RWPE2 (cell line): ENCODE measurements at places on chromosomes 1 and 21.

DNA sequence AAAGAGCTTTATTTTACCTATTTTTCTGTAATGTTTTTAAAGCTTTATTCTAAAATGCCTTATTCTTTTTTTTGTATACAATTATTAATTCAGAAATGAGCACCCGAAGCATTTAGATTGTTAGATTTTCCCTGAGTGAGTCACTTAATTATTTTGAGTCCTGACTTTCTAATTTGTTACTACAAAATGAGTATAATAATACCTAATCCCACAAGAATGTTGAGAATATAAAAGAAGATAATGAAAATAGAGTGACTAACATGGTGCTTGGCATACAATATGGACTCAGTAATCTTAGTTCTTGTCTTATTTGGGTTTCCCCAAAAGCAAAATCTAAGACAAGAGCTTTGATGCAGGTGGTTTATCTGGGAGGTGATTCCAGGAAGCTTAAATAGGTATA, 142.2 kb downstream of the LHX8 start:
- DNase-seq: no peak

- no peak for DNase-seq
Observed at GRCh38 chr1:53608676-53609075, 130.3 kb downstream of the GLIS1 start.

DNA sequence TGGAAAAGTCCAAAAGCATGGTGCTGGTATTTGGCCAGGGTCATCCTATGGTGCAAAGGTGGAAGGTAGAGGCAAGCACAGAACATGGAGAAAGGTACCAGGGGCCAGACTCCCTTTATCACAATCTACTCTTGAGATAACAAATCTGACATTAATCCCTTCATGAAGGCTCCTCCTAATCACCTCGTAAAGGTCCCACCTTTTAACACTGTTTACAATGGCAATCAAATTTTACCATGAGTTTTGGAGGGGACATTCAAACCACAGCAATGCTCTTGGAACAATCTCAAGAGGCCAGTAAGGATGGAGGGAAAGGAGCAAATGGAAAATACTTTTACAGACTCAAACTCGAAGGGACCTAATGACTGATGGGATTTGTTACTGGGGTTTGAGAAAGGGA, 6.1 kb downstream of the PTPN14 start:
- DNase-seq: no peak

- no peak for DNase-seq
Observed at GRCh38 chr1:211531194-211532087, 39.5 kb upstream of the RD3 start.

- no peak for DNase-seq
Observed at GRCh38 chr21:17780539-17780938, 38.6 kb downstream of the C21orf91 start.

DNA sequence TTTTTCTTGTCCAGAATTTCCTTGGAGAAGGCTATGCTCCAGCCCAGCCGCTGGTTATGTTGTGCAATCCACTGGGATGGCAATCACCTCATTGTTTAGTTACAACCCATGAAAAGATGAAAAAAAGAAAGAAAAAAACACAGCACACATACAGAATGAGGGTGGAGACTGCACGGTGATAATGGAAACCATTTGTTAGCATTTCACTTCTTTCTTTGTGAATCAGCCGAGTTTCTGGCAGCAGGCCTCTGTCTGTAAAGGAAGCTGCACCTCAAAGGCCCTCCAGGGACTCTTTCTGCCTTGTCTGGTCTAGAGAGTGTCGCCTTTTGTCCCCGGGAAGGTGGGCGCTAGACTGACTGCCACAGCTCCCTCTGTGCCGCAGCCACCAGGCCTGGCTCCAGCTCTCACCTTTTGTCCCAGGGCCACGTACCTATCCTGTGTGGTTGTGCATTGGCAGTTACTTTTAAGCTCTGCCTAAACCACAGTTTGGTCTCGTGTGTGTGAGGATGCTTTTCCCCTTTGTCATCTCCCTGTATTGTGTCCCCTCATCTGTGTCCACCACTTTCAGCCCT, 35.6 kb downstream of the NGF start:
- DNase-seq: no peak

GRCh38 chr1:192445839-192446489, 129.2 kb downstream of the RGS21 start:
- DNase-seq: no peak

DNA sequence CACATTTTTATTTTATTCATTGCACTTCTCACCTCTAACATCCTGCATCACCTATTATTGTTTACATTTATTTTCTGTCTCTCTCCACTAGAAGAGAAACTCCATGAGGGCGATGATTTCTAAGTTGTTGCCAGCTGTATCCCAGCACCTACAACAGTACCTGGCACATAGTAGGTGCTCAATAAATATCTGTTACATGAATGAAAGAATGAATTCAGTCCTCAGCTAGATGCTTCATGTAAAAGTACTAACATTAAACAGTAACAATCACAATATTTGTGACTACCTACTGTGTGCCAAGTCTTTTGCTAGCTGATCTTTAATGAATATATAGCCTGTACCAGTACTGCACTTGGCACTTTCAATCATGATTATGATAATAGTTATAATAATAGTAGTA, 3.0 kb downstream of the TAS1R2 start:
- no peak for DNase-seq

DNA sequence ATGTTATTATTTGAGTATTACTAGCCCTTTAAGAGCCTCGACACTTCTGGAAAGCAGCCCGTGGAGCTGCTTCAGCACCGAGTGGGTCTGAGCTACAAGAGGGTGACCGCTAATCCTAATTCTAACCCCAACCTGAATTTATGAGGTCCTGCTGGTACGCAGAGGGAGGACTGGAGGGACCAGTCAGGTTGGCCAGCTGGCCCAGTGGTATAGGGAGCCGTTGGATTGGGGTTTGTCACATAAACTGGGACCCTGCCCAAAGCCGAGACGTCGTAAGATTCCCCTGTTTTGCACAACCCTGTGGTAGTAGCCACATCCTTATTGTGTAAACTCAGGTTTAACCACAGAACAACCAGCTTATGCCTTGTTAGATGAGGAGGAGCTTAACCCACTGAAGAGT, 60.8 kb upstream of the F3 start:
- DNase-seq: no peak

- DNase-seq: no peak
Observed at GRCh38 chr1:244181867-244182266, 130.8 kb downstream of the ZBTB18 start.

GRCh38 chr1:7234471-7234755, 449.2 kb downstream of the CAMTA1 start:
- DNase-seq: no peak

- DNase-seq: no peak
Observed at GRCh38 chr21:43373362-43374227, 53.3 kb downstream of the SIK1 start.

DNA sequence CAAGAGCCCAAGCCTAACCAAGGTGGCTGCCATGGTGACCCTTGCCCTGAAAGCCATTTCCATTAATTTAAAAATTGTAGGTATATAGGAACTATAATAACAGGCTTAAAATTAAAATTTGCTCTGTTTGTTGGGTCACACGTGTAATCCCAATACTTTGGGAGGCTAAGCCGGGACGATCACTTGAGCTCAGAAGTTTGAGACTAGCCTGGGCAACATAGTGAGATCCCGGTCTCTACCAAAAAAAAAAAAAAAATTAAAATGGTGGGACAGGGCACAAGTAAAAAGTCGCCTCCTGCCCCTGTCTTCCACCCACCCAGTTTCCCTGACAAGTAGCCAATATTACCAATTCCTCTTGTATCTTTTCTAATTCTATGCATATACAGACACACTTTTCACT, 6.6 kb downstream of the CAPZA1 start:
- DNase-seq: no peak

GRCh38 chr1:204971517-204972336, 71.3 kb upstream of the CNTN2 start:
- DNase-seq: no peak

GRCh38 chr1:64337475-64337874, 132.5 kb upstream of the CACHD1 start:
- no peak for DNase-seq

DNA sequence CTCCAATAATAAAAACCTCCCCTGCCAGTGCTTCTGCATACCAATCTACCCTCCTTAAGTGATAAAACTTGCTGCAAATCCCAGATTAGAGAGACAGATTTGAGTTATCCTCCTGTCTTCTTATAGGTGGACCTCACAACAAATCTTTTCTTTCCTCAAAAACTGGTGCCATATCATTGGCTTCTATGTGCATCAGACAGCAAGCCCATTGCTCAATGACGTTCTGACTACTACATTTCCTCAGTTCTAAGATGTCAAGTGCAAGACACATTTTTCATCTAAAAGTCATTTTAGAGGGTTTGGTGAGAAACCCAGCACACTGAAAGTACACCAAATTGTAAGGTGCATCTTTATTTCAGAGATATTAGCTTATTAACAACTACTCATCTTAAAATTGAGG, 107.8 kb upstream of the VAV3 start:
- DNase-seq: no peak

DNA sequence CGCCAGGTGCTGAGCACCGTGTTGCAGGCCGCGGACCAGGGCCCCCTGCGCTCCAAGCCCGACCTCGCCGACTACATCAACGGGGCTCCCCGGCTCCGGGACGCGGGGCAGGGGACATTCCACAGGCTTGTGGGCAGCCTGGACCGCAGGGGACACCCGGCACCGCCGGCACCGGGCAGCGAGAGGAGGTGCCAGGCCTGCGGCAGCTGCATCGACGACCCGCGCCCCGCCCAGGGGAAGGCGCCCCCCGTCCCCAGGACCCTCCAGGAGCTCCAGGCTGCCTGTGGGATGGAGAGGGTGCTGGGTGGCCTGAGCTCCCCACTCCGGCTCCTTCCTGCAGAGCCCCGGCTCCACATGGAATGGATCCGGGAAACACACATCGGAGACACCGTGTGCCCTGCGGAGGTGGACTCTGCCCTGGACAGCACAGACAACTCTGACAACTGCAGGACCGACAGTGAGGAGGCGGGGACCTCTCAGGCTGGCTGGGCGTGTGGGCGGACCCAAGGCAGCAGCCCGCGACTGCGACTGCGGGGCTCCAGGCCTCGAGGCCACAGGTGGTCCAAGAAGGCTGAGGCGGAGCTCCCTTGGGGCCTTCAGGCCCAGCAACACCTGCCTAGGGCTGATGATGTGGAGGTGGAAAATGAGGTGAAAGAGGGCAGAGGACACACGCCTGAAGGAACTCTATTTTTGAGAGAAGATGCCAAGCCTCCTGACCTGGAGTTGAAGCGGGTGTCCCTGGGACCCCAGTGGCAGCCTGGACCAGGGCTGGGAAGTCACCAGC, 22.8 kb downstream of the KIAA1614 start:
- DNase-seq: no peak

- DNase-seq: no peak
Observed at GRCh38 chr1:90155721-90156487, 161.0 kb downstream of the ZNF326 start.

DNA sequence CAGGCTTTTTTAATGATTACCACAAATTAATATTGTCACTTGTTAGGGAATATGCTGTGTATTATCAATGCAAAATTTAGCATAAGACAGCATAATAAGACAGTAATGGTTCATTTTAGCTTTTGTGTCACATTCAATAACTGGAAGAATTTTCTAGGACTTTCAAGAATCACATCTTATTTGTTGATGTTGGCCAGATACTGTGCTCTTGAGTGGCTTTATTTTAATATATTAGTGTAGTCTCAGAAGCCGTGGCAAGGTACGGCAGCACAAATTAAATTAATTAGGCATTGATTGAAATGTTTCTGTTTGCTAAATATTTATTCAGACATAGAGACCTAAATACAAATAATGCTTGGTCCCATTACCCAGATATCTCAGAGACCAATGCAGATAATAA, 10.4 kb downstream of the IFI44L start:
- DNase-seq: no peak

- DNase-seq: no peak
Observed at GRCh38 chr21:15367061-15367626, 302.3 kb upstream of the NRIP1 start.

DNA sequence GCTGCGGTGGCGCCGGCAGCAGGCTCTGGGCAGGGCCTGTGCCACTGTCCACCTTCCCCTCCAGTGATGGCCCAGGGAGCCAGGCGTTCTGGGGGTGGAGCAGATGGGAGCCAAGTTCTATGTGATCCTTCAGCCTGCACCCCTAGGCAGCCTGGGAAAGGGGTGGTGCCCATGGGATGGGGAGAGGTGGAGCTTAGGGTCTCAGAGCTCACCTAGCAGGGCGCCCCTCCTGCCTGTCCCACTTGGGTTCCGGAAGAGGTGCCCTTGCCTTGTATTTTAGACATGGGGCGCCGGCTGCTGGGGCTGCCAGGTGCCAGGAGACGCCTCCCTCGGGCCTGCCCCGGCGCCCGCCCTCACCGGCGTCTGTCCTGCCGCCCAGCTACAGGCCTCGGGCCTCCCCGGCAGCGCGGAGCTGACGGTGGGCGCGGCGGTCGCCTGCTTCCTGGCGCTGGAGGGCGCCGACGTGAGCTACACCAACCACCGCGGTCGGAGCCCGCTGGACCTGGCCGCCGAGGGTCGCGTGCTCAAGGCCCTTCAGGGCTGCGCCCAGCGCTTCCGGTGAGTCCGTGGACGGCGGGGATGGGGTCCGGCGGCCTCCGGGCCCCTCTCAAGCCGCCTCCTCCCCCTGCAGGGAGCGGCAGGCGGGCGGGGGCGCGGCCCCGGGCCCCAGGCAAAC, 3.1 kb upstream of the MMP23B start:
- peak; percentile 61 for DNase-seq

DNA sequence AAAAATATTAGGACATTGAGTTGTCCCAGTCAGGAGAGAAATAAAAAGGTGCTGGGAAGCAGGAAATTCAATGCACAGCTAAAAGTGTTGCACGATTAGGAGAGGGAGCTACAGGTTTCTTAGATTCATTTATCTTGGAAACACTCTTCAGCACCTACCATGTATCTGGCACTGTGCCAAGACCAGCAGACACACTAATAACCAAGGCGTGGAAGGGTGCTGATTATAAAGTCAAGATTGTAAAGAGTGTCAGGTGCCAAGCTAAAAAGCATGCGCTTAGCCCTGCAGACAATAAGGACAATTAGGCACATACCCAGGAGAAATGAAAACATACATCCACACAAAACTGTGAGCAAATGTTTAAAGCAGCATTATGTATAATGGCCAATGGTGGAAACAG, 129.9 kb downstream of the DSCAM start:
- DNase-seq: no peak

DNA sequence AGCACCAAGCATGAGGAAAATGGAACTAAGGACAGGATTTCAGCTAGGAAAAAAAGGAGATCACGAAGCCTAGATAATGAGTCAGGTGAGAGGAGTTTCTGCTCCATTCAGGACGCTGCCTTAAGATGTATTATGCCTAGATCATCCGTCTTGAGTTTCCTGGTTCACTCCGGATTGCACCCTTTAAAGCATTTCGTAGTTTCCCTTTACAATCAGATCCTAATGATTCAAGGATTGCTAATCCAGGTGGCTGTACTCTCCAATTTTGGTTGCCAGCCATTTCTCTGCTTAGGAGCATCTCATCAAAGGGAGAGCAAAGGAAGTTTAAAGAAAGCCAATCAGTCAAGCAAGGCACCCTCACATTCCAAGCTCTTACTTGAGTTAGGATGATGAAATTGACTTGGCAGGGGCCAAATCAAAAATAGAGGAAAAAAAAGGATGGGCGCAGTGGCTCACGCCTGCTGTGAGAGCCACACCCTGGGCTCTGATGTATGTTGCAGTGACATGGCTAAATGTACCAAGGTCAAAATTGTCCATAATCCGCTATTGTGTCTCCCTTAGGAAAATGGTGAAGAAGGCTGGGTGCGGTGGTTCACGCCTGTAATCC, 156.9 kb upstream of the SOD1 start:
- DNase-seq: no peak

GRCh38 chr1:35640380-35641232, 720 bp downstream of the PSMB2 start:
- no peak for DNase-seq
